Activated CD8-positive, alpha-beta memory T cell treated with anti-CD3 and anti-CD28 coated beads, Interleukin-2, amount 50 U/mL, for 48 hours (primary cell): ENCODE measurements at places on chromosomes 7 and 10.
A peak's percentile ranks its signal among the peaks of the same experiment; 100 is the strongest.

DNA sequence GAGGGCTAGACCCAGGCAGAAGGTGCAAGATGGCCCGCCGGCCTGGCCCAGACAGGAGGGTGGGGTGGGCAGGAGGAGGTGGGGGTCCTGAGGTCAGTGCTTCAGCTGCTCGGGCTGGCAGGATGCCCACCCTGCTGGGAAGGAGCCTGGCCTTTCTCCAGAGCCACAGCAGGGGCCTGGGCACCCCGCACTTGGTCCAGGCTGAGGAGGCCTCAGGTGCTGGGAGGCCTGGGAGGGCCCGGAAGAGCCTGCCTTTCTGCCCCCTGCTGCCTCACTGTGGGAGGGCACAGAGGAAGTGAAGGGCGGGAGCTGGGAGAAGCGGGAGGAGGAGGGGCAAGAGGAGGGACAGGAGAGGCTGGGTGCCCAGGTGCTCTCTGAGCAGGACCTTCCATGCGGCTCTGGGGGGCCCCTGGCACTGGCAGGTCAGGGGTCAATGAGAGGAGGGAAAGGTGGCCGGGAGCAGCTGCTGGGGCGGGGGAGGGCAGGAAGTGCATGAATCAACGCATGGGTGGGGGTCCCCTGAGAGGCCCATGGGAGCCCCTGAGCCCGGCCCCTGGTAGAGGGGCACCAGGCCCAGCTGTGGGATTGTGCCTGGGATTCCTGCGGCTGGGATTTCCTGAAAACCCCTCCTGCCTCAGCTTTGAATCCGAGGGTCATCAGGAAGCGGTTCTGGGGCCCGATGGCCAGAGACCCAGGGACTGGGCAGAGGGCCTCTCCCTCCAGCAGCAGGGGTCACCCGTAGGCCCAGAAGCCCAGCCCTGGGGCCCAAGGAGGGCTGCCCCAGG lies 49.9 kb downstream of the PWWP2B start:
- DNase-seq, result peak; percentile 85

- DNase-seq, result no peak
These were observed 4.3 kb downstream of the ZNF3 start for GRCh38 chr7:100077205-100077604.

- DNase-seq, result no peak
These were observed 1.4 kb downstream of the DNAH11 start for GRCh38 chr7:21544303-21544656.

- no peak for DNase-seq
These were observed 281.1 kb upstream of the MEOX2 start for GRCh38 chr7:15967551-15967950.
